ENCODE measurements at places on chromosomes 7 and 10.
A peak's percentile ranks its signal among the peaks of the same experiment; 100 is the strongest.

DNA sequence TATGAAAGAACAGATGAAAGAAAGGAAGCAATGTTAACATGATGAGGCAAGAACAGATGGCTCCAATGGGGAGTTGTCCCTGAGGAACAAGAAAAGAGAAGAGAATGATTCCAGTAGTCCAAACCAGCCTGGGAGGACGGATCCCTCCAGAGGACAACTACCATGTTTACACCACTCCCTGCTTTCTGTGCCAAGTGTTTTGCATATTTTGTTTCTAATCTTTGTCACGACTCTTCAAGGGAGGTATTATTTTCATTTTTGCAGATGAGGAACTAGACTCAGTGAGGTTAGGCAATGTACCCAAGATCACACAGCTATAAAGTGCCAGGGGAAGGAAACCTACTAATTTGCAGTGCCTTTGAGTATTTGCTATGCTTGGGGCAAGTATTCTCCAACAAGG lies 116.2 kb downstream of the PARP12 start:
- DNase-seq, result no peak

GRCh38 chr7:43750016-43750887 lies 8.2 kb upstream of the BLVRA start:
- no peak for DNase-seq

DNA sequence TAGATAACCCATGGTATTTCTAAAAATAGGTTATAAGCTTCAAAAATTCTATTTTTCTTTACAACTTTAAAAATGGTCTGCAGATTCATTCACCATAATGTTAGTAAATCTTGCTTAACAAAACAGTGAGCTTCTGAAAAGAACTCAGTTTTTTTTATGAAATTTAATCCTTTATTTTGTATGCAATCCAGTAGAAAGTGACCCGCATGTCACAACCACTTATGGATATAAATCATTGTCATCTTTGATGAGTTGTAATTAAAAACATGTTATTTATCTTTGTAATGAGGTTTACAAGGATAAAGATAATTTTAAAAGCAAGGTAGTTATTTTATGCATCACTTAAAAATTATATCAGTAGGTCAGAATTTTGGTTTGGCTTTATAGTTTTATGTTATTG lies 173.5 kb upstream of the SEMA3A start:
- DNase-seq, result no peak

DNA sequence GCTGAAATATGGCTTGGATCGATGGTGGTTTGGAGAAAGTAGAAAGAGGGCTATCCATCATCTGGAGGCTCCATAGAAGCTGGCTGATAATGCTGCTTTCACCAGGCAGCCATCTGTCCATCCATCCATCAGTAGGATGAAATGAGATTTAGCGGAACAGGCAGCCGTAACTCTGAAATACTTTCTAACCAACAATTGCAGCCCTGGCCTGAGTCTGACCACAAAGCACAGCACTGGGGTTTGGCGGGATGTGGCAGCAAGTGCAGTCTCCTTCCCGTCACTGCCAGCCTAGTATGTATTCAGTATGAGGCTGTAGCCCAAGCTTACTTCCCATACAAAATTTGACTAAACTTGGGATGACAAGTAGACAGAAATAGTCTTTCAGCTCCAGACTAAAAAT lies 38.0 kb downstream of the R3HCC1L start:
- no peak for DNase-seq

- peak; percentile 82 for DNase-seq
These were observed 2.3 kb downstream of the KLF6 start for GRCh38 chr10:3782451-3783315.

DNA sequence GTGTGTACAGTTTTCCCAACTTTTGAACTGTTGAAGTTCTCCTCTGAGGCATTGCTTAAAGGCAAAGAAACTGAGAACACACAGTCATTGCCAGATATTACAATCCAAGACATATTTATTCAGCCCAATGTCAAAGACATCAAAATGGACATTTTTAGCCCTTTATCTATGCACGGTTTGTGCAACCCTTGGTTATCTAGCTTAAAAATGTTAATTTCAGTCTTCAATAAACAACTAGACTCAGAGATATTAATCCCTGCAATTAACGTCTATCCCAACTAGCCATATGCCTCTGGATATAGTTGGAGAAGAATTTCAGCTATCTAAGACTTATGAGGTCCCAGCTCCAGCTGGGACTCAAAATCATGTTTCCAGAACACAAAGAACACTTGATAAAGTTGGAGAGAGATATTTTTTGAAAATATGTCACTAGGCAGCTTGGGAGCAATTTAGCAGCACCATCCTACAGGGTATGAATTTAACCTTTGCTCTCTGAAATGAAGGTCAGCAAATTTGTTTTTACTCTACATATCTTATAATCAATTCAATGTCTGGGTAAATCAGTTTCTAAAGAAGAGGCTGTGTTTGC lies 357.0 kb downstream of the RNLS start:
- no peak for DNase-seq

DNA sequence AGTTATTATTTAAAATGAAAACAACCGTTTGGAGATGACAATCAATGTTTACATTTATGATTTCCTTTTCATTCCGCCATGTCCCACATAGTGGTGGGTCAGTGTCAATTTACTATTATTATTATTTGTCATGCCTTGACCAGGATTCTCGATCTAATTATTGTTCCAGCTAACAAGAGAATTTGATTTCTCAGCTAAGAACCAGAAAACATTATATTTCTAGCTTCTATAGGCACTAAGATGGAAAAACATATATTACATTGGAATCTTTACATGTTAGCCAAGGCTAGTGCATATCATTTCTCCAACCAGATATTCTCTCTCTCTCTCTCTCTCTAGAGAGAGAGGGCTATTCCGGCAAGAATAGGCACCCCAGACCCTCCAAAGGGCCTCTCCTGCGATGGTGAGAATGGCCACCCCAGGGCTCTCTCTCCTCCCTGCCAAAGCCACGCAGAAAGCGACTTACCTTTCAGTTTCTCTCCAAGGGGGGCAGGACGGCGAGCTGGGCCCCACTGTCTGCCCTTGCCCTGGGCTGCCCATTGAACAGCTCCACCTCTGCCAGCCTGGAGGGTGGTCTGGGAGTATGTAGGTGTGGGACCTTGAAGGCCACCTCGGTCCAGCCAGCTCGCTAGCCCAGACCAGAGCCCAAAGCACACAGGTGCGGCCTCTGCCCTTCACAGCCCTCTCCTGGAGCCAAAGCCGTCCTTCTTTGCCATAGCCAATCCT lies 2.4 kb downstream of the HOXA3 start:
- no peak for DNase-seq

DNA sequence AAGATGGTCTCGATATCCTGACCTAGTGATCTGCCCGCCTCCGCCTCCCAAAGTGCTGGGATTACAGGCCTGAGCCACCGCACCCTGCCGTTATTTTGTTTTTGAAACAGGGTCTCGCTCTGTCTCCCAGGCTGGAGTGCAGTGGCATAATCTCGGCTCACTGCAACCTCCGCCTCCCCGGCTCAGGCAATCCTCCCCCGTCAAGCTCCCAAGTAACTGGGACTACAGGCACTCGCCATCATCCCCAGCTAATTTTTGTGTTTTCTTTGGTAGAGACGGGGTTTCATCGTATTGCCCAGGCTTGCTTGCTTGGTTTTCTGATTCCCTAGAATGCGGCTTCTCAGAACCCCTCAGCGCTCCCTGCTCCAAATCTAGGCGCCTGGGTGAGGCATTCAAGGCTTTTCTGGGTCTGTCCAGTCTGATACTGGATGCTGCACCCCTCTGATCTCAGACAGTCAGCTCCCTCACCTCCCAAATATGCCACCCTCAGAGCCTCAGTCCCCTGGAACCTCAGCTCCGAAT lies 1.3 kb downstream of the TFR2 start:
- no peak for DNase-seq

- DNase-seq, result no peak
These were observed 49.1 kb downstream of the SYPL1 start for GRCh38 chr7:106063024-106063423.

- DNase-seq, result no peak
These were observed 256.2 kb downstream of the LHFPL3 start for GRCh38 chr7:104584620-104585019.

DNA sequence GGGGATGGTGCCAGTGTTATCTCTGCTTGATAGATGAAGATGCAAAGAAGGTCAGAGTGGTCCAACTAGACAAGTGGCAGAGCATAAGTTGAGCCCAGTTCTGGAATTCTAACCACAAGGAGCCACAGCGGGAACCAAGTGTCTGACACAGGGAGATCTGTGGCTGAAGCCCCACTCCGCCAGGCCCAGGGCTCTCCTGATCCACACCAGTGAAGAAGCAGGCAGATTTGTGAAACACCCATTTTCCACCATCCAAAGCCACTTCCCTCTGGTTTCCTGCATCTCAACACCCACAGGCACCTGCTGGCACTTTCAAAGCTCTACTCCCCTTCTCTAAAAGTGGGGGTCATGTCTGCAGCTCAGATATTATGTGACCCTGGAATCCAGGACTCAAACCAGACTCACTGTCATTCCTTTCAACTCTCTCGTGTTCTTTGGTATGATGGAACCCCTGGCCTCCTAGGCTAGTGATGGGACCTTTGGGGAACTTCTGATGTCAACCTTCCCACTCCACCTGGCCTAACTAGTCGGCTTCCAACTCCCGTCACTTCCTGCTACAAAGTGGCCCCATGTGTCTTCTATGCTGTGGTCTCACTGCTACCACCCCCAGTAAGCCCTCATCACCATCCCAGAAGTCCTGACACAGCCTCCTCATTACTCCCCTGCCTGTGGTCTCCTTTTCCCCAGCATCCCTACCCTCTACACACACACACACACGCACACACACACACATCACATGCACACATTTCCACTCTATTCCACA lies 177.6 kb downstream of the GRID1 start:
- DNase-seq, result no peak

DNA sequence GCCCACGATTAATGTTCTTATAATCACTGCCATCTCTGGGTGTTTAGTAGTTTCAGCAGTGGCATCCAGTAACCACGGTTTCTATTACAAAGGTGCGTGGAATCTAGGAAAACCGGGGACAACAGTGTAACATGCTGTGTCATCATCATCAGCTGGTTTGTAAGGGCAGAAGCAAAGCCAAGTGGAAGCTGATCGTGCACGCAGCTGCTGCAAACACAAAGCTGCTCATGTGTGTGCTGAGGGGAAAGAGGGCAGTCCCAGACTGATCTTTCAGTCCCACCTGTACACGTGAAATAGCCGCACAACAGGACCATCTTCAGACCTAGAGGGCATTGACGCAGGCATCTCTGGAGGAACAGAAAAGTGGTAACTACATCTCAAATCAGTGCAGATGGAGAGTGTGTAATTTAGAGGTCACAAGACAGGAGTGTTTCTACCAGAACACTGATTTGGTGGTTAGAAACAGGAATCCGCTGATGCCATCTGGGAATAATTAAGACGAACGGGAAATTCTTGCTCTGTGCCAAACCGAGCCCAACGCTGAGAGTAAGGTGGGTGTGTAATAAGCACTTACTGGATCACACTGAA lies 13.4 kb downstream of the ANKRD16 start:
- no peak for DNase-seq

DNA sequence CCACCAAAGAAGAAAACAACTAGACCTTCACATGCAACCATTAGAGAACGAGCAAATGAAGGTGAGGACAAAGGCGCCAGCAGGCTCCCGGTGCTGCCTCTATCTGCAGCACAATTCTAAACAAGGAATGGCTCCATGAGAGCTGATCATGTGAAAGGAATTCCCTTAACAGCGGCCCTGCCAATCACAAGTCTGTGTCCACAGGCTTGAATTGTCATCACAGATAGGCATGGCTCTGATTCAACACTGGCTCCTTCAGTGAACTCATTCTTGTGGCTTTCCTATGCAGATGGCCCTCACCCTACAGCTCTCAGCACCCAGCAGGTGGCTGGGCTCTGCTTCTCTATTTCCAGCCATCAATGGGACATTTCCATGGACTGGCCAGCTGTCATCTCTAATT lies 36.2 kb downstream of the LAMB1 start:
- DNase-seq, result no peak

GRCh38 chr7:88315522-88315921 lies 8.8 kb upstream of the STEAP4 start:
- no peak for DNase-seq

DNA sequence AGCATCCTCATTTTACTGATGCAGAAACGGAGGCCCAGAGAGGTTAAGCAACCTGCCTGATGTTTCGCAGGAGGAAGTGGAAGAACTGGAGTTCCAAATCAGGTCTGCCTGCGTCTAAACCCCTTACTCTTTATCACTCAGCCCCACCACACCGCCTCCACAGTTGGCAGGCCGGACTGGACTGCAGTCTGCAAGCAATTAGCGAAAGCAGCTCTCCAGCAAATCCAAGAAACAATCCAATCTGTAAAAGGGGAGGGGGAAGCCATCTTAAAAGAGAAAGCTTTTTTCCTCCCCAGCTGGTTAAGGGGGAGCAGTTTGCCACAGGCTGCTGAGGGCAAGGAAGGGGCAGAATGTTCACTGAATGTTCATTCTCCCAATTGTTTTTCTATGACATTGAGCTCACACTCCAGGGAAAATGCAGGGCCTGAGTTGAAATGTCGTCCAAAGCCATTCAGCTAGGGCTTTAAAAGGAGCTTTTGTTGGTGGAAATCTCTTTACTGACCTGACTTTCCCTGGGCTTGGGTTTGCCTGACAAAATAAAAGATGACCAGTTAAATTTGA lies 350.1 kb downstream of the RNLS start:
- DNase-seq, result no peak

- peak; percentile 81 for DNase-seq
These were observed 27.1 kb downstream of the LRRC20 start for GRCh38 chr10:70355051-70356021.

DNA sequence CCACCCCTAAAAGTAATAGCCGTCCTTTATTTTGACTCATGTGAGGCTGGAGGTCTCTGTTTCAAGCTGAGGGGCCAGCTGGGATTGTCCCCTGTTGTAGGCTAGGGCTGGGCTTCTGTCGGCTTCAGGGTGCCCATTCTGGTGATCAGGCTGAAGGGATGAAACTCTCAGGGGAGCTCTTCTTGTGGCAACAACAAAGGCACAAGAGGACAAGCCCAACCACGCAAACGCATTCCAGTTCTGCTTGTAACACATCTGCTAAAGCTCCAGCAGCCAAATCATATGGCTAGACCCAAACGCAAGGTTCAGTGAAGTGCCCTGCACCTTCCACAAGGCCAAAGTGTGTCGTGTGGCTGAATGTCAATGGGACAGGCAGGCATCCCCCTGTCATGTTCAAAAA lies 405.7 kb downstream of the INHBA start:
- no peak for DNase-seq

- no peak for DNase-seq
These were observed 105.0 kb downstream of the ZMIZ1 start for GRCh38 chr10:79173582-79174262.

DNA sequence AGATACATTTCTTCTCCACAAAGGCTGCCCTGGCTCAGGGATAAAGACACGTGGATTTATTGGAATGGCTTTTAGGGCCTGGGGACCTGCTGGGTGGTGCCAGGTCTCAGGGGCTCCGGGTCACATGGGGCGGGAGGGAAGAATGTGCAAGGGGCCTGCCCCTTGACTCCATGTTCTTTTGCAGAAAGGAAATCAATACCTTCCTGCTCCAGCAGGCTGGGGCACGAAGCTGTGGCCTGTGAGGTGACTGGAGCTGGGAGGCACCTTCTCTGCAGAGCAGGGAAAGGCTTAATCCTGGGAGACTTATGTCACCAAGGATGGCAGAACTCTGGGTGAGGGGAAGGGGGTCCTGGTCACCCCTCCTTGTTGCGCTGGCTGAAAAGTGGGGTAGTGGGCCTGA lies 42.3 kb upstream of the GNA12 start:
- DNase-seq, result no peak

GRCh38 chr7:82559193-82559805 lies 115.7 kb upstream of the CACNA2D1 start:
- DNase-seq, result no peak
